ENCODE measurements at places on chromosomes 1 and 21.

- no peak for DNase-seq
These were observed 32.9 kb downstream of the WNT4 start for GRCh38 chr1:22110016-22110415.

GRCh38 chr1:119712342-119713038, 756 bp downstream of the PHGDH start:
- DNase-seq, result peak; percentile 8

GRCh38 chr1:228889289-228889688, 154.0 kb downstream of the RHOU start:
- DNase-seq, result no peak

GRCh38 chr1:41542196-41542930, 57.9 kb upstream of the EDN2 start:
- no peak for DNase-seq

DNA sequence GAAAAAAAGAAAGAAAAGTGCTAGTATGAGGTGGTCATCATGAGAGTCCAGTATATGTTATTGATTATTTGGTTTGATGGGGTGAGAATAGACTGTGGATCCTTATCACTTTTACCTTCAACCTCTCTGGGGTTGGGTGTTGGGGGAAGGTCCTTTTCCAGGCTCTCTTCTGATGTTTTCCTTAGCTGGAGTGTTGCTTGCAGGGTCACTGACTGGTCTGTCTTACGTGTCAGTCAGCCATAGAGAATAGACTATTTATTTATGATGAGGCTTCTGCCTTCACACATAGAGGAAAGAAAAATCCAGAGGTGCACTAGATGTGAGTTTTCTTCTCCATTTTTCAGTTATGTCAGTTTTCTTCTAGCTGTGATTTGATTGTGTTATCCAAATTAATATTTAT, 36.5 kb downstream of the MAP3K21 start:
- no peak for DNase-seq

DNA sequence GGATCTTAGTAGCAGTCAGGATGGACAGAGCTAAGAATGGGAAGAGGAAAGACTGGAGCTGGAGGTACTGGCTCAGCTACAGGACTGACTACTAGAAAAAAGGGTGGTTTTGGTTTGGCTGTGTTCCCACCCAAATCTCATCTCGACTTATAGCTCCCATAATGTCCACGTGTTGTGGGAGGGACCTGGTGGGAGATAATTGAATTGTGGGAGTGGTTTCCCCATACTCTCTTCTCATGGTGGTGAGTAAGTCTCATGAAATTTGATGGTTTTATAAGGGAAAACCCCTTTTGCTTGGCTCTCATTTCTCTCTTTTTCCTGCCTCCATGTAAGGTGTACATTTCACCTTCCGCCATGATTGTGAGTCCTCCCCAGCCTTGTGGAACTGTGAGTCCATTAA, 466.5 kb upstream of the DEPDC1 start:
- no peak for DNase-seq

GRCh38 chr1:81430955-81431623, 369.6 kb upstream of the ADGRL2 start:
- DNase-seq, result no peak

DNA sequence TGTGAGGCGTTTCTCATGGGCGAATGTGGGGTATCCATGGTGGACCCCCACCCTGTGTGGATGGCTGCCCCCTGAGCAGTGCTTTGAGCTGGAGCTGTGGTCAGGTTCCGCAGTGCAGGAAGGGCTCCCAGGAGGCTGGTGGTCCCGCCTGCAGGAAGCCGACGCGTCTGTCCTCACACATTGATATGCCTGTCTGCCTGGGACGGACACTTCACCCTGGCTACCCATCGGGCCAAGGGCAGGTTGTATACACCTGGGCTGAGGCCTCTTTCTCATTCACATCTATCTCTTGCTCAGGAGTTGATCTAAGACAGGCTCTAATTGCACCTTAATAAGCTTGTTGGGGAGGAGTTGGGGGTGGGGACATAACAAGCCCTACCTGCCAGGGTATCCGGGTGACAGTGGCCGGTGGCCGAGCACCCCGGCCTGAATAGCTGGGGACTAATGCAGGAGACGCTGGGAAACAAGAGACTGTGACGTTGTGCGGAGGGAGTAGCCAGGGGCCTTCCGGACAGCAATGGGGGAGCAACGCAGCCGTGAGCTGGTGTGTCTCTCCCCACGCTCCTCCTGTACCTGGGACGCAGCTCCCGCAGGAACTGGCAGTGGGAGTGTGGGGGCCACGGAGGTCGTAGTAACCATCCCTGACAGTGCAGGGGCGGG, 21.7 kb downstream of the PDXK start:
- no peak for DNase-seq

DNA sequence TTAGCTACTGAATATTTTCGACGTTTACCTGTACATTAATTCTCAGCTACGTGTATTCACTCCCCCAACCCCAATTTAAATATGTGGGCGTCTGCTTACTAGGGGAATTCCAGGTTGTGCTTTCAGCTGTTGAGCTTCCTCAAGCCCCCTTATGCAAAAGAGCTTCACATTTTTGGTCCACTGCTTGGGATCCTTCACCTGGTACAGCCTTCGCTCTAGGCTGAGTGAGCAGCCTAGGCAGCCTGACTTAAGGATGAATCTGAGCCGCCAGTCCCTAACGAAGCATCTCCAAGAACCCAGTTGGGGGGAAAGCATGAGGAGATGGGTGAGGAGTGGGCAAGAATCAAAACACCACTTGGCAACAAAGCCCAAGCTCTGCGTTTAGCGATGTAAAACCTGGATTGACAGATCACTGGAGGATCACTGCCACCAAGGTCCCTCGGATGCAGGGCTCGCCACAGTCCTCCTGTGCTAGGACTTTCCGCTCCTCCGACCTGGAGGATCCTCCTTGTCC, 674 bp downstream of the BCL10 start:
- DNase-seq, result peak; percentile 62

DNA sequence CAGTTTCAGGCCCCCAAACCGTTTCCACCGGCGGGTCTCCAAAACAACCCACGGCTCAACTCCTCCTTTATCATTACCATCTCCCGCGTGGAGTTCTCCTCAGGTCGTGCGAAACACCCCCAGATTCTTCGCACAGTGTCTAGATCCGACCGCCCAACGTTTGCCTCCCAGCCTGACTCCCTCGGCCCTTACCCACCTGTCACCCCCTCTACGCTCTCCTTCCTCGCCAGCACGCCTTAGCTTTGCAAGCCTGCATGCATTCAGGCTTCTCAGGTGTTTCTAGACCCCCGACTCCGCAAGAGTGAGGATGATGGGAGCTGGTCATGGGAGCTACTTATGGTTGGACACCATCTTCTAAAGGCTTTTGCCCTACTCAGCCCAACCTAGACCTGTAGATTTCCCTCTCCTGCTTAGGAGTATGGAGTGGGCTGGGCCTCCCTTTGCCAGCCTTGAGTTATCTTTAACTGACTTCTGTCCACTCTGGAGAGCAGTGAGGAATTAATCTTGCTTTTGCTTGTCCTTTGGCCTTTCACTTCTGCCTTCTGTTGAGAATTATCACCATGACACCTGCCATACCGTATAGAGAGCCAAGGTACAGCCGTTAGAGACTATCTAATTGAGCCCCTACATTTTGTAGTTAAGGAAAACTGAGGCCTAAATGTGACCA, 865 bp downstream of the ATP5IF1 start:
- no peak for DNase-seq

DNA sequence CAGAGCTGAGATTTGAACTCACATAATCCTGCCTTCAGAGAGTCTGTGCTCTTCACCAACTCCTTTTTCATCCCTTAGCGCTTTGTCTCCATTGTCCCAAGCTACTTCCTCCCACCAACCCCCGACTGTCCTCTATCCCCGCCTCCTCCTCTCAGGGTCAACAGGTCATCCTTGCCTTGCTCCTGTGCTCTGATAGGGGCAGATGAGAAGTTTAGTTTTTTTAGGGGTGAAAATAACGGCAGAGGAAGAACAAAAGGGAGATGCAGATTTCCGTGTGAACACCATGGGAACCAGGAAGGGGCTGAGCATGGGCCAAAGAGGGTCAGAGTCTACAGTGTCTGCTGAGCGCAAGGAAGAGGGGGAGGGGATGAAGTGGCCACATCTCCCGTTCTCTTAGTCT, 31.9 kb downstream of the GLUL start:
- DNase-seq, result no peak

GRCh38 chr1:78304761-78305160, 186.0 kb upstream of the PTGFR start:
- no peak for DNase-seq

DNA sequence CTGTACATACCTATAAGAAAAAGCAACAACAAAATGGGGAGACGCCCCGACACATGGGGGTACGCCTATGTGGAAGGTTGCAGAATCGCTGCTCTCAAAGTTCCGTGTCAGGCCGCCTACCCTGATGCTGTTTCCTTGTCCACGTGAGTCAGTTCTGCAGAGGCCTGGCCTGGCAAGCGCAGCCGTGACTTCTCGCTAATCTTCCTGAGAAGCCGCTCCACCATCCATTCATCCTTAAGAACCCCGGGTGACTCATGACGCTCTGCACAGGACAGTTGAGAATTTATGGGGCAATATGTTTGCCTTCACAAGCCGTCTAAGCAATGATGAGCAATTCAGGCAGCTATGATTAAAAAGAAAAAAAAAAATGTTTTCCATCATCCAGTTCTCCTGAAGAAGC, 122.3 kb upstream of the TMPRSS2 start:
- no peak for DNase-seq

GRCh38 chr1:226551299-226551698, 2.7 kb downstream of the STUM start:
- no peak for DNase-seq

- DNase-seq, result no peak
These were observed 81.4 kb upstream of the PRDX6 start for GRCh38 chr1:173395762-173396161.

DNA sequence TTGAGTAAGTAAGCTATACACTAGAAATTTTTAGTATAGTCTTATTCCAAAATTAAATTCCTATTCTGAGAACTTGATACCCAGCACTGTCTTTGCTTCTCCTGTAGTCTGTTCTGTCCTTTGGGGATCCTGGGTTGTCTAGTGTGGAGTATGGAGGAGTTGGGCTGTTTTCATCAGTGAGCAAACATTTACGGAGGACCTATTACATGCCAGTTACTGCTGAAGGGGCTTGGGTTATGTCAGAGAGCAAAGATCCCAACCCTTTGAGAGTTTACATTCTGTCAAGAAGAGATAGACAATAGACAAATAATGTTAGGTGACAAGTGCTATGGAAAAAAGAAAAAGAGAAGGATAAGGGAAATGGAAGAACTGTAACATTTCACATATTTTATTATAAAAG, 9.0 kb downstream of the TRAPPC10 start:
- no peak for DNase-seq

Measured in CD4-positive, alpha-beta T cell treated with Interleukin-12 subunit alpha and Interleukin-12 subunit beta, for 1 hour (primary cell).